ENCODE measurements at places on chromosomes 11 and 22.

DNA sequence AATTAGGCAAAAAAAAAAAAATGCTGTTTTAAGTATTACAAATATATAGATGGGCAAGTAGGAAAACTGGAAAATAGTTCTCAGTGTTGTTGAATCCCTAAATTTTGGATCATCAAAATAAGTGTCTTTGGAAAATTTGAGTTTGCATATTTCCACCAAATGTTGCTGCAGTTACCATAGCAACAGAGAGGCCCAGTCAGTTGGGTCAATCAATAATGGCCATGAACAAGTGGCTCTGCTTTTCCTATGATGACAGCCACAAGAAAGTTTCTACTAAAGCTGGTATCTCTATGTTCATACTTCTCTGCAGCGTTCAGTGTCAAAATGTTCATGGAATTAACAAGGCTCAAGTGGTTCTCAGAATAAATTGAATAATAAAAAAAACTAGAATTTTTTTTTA is 79.1 kb downstream of the SERGEF start:
- DNase-seq: no peak

DNA sequence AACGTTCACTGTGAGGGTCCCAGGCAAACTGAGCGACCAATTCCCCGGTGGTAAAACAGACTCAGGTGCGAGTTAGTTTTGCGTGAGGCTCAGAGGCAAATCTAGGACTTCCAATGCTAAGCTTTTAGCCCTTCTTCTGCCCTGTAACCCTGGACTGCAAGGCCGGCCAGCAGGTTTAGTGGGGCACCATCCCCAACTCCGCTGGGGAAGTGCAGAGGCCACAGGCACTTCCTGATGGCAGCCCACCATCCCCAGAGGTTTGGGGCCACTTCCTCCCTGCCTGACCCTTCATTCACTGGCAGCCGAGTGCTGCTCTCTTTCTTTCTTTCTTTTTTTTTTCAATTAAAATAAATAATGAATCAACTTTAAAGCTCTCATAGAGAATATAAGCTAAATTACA is 124.6 kb upstream of the B3GAT1 start:
- no peak for DNase-seq

DNA sequence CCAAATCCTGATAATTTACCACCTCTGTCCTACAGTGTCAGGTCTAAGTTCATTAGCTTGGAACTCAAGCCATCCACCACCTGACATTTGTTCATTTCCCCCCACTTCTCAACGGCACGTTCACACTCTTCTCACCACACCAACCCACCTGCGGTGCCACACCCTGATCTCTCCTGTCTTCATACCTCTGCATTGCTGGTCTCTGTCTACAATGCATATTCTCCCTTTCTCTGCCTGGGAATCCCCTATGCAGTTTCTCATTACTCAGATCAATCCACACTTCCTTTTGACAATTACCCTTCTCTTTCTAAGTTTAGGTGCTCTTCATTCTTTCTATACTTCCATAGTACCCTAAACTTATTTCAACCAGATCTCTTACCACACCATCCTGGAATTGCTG is 20.4 kb upstream of the EMSY start:
- no peak for DNase-seq

DNA sequence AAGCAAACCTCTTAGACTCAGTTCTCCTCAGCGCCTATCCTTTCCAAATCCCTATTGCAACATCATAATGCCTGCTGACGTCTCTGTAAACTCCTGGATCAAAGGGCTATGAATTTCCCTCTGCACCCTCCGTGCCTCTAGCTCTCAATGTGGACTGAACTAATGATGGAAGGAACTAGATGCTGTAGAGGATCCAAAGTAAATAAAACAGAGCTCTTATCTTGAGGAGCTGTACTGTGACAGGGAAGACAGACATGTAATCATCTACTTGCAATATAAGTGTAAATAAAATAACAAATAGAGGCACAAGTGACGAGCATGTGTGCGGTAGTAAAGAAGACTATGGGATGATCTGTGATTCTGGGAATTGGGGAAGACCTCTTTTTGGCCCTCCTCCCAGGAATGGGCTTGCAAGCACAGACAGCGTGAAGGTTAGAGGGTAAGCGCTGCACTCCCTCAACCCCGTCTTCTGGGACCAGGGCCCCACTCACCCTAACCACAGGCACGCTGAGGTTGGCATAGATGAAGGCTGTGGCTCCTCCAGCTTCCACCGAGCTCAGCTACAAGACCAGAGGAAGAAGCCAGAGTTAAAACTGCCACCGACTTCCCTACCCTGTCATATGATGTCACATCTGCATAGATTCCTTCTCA is 42.2 kb downstream of the P4HA3 start:
- DNase-seq: no peak

GRCh38 chr11:1382831-1383607 is 6.7 kb upstream of the BRSK2 start:
- no peak for DNase-seq

GRCh38 chr22:36017651-36018091 is 11.0 kb downstream of the RBFOX2 start:
- no peak for DNase-seq

DNA sequence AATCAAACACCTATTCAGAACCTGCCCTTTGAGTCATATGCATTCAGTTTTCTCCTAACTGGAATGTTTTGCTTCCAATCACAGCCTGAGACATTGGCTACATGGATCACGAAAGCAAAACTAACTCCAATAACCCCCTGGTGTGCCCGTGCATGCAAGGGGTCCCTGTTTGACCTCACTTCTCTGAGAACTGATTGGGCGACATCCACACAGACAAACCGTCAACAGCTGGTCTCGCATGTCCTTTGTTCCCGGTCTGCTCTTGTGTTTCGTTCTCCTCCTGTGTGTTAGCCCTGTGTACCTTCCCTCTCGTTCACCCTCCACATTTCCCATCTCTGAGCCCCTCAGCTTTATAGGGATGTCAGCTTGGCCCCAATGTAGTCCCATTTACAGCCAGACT is 67.2 kb upstream of the TTC12 start:
- no peak for DNase-seq

DNA sequence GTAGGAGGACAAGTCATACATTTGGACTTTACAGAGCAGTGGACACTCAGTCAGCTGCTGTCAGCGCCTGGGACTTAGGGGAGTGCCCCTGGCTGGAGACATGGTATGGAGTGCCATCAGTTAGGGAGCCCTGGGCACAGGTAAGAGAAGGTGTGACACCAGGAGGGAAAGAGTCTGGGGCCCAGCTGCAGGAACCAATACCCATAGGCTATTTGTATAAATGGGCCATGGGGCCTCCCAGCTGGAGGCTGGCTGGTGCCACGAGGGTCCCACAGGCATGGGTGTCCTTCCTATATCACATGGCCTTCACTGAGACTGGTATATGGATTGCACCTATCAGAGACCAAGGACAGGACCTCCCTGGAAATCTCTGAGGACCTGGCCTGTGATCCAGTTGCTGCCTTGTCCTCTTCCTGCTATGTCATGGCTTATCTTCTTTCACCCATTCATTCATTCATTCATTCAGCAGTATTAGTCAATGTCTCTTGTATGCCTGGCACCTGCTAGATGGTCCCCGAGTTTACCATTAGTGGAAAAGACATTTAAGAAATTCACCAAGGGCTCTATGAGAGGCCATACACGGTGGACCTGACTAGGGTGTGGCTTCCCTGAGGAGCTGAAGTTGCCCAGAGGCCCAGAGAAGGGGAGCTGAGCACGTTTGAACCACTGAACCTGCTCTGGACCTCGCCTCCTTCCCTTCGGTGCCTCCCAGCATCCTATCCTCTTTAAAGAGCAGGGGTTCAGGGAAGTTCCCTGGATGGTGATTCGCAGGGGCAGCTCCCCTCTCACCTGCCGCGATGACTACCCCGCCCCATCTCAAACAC is 850 bp upstream of the MIF start:
- no peak for DNase-seq

DNA sequence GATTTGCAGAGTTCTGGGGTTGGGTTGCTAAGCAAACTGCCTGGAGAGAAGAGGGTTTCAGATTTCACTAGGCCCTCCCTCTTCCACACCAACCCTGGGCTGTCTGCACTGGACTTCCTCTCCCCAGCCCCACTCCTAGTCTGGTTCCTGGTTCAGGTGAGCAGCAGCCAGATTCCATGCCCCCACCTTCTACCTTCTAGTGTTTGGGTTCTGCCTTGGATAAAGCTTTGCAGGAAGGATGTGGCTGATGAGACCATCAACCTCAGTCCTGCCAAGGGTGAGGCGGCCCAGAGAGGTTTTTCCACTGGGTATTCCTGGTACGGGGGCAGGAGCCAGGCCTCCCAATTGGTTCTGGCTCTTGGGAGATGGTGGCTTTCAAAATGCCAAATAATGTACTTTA is 68.3 kb downstream of the BCR start:
- DNase-seq: no peak

- DNase-seq: peak; percentile 61
Observed at GRCh38 chr11:26231252-26231661, 100.7 kb upstream of the ANO3 start.

DNA sequence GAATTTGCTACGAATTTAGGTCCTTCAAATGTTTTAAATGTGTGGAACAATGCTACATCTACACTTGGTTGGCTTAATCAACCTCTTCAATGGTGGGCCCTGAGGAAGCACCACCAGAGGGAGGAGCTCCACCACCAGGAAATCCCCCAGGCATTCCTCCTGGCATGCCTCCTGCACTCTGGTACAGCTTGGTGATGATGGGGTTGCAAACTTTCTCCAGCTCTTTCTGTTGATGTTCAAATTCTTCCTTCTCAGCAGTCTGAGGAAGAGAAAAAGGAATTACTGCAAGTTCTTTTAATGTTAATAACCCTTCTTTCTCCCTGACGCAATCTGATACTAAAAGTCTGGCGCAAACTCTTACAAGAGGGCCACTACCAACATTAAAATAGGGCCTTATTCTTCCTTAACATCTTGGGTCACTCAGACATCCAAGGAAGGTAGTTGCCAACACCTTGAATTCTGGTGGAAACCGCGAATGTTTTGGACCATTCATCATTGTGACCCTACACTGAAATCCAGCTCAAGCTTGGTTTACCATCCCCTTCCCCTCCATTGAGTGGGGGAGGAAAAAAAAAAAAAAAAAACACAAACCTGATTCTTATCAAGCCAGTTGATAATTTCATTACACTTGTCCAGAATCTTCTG is 4.2 kb downstream of the HSPA8 start:
- DNase-seq: no peak

DNA sequence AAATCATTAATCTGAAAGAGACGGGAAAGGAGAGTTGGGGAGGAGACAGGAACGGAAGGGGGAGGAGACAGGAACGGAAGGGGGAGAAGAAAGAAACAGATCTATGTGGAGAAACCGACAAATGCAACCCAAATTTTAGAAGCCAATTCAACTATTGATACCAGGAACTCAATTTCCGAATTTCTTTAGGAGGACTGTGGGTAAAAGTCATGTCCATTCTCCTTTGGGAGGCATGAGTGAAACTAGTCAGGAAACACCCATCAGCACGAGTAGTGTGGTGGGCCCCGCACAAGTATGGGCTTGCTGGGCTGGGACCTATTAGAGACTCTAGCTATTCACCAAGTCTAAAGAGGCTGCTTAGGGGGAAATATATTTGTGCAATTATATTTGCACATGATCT is 18.1 kb downstream of the ANO3 start:
- no peak for DNase-seq

GRCh38 chr22:29226351-29226981 is 20.8 kb downstream of the EMID1 start:
- no peak for DNase-seq

DNA sequence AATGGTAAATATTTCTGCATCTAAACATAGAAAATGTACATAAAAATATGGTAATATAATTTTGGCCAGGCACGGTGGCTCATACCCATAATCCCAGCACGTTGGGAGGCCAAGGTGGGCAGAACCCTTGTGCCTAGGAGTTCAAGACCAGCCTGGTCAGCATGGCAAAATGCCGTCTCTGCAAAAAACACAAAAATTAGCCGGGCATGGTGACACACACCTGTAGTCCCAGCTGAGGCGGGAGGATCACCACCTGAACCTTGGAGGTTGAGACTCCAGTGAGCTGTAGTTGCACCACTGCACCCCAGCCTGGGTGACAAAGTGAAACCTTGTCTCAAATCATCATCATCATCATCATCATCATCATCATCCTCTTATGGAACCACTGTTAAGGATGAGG is 230.6 kb upstream of the NCAM1 start:
- no peak for DNase-seq

- no peak for DNase-seq
Observed at GRCh38 chr11:34213366-34213765, 107.9 kb downstream of the NAT10 start.

GRCh38 chr11:104704146-104704830 is 194.0 kb downstream of the CASP12 start:
- no peak for DNase-seq

GRCh38 chr11:95257456-95257971 is 26.5 kb upstream of the SESN3 start:
- DNase-seq: no peak

GRCh38 chr11:68840661-68841653 is 759 bp downstream of the CPT1A start:
- DNase-seq: no peak

DNA sequence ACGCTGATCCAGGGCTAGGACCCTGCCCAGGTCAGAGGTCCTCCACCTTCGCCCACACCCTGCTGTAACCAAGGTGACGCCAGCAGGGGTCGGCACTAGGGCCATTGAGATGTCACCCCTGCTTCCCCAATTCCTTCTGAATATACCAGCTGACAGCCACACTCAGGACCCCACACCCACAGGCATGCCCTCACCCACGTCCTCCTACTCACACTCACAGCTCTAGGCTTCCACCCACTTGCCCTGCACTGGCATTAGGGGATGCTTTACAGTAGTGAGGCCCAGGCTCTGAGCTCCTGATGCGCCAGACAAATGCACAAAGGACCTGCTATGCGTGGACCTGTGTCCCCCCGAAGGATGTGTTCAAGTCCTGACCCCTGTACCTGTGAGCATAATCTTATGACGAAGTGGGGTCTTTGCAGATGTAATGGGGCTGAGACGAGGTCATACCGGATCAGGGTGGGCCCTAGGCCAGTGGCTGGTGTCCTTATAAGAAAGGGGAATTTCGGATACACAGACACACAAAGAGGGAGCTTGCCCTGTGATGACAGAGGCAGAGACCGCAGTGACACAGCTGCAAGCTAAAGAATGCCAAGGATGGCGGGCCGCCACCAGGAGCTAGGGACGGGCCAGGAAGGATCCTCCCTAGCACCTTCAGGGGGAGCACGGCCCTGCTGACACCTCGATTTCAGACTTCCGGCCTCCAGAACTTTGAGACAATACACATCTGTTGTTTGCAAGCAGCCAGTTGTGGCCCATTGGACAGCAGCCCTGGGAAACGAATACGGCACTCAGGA is 11.2 kb downstream of the WNT11 start:
- DNase-seq: no peak

DNA sequence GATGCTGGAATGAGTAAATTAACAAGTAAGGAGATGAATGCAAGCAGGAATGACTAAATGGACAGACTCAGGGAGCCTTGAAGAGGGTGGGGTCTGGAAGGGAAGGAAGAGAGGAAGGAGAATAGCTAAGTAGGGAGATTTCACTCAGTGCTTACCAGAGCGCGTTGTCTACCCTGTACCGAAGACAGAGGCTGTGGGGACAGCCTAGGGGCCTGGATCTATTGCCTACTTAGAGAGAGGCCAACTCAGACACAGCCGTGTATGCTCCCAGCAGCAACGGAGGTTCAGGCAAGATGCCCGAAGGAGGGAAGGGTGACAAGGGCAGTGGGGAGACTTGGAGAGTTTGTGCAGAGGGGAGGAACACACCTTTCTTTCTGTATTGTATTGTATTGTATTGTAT is at the start of gene FOLR2:
Gene FOLR2, plus strand, starts transcription at position 157 of the 400 bp plus-strand sequence. CDS start 1,791 bp downstream, outside the sequence.
- DNase-seq: no peak
